ENCODE measurements at places on chromosomes 1 and 21.

DNA sequence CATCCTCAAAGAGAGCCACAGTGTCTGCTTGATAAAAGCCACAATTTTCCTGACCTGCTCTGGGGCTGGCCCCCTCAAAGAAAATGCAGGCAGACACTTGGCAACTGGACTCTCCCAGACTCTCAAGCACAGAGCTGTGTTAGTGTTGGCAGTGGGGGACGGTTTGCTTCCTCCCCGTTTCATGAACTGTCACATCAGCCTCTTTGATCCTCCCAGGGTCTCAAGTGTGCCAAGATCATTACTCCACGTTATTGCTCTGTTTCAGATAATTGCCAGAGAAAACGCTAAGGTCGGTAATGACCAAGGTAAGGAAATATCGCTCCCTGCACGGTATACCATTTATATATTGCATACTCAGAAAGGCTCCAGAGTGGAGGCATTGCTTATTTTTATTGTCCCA lies 138.8 kb downstream of the NTMT2 start:
- DNase-seq = no peak

GRCh38 chr1:156214024-156214748 lies 1.4 kb downstream of the PMF1 start:
- DNase-seq = peak; percentile 50

DNA sequence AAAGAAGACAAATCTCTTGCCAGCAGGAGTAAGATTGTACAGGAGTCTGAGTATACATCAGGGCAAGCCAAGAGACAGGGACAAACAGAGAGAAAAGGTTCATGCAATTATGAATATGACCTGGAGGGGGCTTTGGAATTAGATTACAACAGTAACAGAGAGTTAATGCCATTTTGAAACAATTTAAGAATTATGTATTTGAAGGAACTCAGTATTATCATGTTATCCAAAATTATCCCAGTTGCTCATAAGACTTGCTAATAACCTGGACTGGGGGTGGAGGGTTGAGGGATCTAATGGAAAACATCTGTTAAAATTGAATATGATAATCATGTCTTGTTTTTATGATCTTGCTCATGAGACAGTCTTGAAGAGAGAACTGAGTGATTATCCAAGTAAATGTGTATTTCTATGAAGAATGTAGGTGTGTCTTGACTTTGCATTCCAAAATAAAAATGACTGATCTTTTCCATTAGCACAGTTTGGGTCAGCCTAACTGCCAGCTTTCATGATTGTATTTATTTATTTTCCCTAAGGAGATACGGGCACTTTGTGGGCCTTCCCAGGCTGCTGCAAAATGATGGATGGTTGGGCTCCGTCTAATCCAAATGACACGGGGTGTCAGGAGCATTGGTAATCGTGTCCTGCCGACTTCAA lies 117.7 kb downstream of the ERG start:
- no peak for DNase-seq

- DNase-seq = no peak
Measured at GRCh38 chr1:11318982-11319381, 46.0 kb downstream of the UBIAD1 start.

GRCh38 chr1:171188388-171189266 lies 3.5 kb downstream of the FMO2 start:
- peak; percentile 44 for DNase-seq

GRCh38 chr1:41672641-41673361 lies 188.3 kb upstream of the EDN2 start:
- no peak for DNase-seq

- DNase-seq = no peak
Measured at GRCh38 chr1:230857077-230857476, 11.2 kb downstream of the C1orf198 start.

GRCh38 chr1:94614996-94615395 lies 73.4 kb upstream of the F3 start:
- no peak for DNase-seq

DNA sequence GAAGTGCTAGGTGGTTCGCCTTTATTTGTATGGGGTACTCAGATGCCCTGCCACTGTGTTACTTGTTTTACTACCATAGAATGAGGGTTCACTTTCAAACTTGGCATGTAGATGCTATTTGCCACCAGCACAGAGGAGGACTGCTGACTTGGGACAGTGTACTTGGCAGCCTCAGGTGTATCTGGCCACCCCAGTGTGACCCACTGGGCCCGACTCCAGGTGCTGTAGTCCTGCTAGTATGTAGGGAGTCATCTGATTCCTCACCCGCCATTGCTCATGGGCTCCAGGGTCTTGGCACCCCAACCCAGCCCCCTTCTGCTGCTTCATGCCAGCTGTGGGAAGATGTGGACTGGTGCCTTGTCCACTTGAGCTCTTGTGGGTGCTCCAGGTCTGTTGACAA lies 40.0 kb downstream of the ZNF678 start:
- no peak for DNase-seq

DNA sequence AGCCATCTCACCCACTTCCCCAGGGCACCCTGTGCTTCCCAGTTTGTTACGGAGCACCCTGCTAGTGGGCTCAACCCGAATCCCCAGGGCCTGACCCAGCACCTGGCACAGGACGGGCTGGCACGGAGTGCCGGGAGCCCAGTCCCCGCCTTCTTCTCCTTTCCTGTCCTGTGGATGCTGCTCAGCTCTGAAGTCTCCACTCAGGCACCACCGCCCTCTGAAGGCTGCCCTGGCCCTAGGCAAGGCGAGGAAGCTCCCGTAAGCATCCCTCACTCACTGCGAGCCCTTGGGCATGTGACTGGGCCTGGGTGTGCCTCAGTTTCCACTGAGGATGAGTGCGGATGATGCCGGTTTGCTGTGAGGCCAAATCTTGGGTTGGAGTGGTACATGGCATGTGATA lies 21.8 kb downstream of the SLC1A7 start:
- DNase-seq = no peak

DNA sequence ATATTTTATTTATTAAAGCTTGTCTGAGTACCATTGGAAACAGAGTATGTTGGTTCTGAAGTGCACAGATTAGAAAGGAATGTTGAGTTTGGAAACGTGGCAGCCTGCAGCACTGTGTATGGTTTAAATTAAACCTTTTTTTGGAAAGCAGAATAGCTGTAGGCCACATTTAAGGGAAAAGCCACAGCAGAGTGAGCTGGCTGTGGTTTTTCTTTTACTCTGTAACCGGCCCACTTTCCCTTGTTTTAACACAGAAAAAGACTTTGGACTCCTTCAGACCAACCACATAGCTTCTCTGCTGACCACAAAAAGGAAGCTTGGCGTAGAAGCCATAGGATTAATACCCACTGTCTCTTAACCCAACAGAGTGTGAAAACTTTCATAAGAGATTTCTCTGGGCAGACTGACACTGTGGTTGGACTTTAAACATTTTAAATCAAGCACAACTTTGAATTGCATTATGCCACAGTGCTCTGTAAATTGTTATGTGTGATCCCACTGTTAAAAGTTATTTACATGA lies 75.2 kb downstream of the NFIA start:
- no peak for DNase-seq

DNA sequence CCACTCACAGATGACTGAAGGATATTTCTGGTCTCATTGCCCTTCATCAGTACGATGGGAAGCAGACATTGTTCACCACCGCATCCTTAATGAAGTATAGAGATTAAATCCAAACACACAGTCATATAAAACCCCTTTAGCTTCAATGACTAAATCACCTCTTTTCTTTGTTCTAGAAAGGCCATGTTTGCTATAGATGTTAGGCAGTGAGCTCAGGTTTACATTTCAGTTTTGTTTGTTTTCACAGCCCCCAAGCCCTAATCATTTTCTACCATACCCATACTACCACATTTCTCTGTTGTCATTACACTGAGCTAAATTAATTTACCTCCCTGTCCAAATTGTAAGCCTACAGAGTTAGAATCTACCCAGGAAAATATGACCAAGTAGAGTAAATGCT lies 385.1 kb downstream of the NTNG1 start:
- no peak for DNase-seq

GRCh38 chr1:54001591-54001990 lies 16.4 kb downstream of the LDLRAD1 start:
- no peak for DNase-seq

- DNase-seq = no peak
Measured at GRCh38 chr1:6515771-6516170, 24.3 kb upstream of the PLEKHG5 start.

DNA sequence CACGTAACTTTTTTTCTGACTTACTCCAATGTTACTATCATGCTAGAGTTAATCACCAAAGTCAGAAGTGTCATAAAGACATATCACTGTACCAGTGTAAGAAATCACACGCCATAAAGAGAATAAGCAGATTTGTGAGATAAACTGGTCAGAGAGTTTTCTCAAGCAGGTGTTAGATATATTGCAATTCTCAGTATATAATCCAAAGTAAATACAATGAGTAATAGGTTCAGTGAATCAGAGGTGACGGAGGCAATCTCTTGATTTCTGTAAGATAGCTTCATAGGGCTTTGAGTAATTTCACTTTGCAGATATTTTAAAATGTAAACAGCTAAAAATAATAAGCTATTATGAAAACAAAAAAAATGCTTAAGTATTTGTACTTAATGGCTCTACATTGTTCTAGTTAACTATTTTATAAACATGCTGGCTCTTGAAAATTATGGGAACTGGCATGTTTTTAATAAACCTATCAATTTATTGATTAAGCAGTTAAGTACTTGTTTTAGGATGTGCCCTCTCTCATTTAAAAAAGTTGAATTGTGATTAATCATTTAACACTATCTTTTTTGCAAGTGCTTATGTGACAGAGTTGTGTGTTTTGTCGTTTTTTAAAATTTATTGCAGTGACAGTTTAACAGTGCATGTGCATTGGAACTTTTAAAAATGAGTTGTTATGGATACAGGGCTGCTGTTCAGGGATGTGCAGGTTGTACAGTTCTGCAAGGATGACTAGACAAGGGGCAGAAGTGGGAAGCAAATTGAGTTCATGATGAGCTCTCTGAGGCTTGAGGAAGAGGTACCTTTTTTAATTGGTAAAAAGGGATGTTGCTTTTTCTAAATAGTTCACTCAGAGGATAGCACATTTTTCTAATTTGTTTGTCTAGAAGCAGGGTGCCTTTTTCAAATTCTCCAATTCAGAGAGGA lies 119.1 kb downstream of the USP25 start:
- DNase-seq = no peak

DNA sequence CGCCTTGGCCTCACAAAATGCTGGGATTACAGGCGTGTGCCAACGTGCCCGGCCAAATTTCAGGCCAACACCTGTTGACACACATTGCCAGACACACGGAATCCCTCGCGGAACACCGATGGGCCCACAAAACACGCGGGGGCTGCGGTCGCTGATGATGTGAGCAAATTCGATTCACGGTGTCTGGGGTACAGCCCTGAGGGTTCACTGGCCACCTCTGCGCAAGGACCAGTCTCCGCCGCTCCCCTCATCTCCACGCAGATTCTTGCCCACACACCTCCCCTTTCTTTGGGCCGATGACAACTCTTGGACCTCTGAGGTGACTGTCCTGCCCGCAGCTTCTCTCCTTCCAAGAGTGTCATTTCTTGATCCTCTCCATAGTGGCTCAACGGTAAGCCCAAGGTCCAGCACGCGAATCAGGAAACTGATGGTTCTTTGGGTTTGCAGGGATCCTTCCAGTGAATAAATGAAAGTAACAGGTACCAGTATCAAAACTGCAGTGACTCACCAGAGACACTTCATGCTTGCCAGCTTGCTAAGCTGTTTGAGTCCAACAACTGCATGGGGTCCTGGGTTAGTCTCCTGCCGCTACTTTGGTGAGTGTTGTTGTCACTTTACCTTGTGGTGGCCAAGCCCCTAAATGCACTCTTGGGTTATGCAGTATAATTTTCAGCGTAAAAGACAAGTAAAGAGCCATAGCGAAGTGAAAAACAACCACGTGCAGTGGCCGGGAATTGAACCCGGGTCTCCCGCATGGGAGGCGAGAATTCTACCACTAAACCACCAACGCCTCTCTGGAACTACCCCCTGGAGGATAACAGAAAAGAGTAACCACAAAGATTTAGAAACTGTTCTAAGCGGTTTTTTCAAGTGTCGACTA lies 11.0 kb upstream of the RNU1-3 start:
- peak; percentile 75 for DNase-seq

DNA sequence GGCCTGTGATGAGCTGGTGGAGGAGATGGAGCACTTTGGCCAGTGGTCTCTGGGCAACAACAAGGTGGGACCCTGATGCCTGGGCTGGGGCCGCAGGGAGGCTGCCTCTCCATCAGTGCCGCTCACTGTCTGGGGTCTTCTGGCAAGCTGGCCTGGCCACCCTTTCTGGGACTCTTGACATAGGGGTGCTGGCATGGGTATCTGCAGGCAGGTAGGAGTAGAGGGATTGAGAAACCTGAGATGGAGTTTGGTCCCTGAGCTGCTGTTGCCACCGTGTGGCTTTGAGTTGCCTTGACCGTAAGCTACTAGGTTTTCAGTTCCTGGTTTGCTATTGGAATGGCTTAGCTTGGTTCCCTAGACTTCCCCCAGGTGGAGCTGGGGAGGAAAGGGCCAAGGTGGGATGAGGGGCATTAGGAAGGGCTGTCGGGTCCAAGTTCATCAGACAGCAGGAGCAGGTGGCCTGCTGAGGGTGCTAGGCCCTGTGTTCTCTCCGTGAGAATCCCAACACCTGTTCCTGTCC lies 13.2 kb upstream of the MFN2 start:
- DNase-seq = no peak

DNA sequence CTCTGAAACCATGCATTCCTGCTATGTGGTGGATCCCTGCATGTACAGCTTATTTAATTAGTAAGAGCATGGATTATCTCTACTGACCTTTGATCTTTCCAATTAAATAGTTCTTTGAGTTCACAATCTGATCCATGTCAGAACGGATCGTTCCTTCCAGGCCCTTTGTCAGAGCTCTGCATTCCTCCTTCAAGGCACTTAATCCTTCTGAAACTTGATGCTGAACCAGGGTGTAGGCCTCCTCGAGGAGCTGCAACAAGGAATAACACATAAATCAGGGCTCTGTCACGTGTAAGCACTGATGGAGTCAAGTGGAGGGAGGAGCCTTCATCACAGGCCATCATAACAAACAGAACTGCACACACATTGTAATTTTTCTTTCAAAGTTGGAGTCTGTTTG lies 68.4 kb upstream of the EDEM3 start:
- no peak for DNase-seq

DNA sequence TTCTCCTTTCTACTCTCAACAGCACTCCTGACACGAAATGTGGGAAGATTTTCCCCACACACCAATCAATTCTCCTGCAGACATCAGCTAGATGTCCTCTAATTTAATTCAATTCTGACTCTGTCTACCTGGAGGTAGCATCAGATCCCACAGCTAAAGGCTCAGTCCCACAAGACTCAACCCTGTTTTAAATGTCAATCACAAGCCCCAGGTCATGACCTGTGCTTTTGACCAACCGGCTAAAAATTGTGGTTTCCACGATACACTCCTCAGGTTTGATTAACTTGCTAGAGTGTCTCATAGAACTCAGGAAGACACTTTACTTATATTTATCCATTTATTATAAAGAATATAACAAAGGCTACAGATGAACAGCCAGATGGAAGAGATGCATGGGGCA lies 27.4 kb downstream of the IL23R start:
- no peak for DNase-seq

DNA sequence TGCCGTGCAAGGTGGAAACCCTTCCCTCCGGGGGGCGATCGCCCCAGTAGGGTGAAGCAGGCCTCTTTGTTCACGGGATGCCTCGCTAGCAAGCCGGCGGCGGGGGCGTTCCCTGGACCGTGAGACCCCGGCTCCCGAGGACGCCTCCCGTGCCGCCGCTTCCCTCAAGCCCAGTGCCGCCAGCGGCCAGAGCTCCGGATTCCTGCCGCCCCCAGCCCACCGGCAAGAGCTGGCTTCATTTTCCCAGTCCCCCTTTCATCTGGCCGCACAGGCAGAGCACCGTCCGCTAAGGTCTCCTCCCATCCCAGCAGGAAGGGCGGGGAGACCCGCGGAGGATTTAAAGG lies 16.3 kb downstream of the IER5 start:
- peak; percentile 44 for DNase-seq

All from stimulated activated CD4-positive, alpha-beta T cell treated with anti-CD3 and anti-CD28 coated beads, Interleukin-4, amount 100 ng/mL, for 24 hours (primary cell).